ENCODE measurements at places on chromosomes 5 and 9.

DNA sequence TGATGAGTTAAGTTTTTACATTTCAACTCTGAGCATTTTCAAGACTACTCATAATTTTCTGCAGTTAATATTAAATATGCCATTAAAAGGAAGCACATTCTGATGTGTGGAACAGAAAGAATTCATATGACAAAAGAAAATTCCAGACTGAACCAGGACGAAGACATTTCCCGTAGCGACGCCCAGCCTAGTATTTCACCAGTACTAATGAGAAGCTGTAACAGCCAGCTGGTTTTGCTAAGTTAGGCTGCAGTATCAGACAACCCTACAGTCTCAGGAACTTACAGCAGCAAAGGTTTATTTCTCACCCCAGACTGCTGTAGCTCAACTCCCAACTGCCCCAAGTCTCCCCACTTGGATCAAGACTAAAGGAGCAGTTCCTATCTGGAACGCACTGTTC is 91.6 kb downstream of the TMEM174 start:
- DNase-seq: no peak

DNA sequence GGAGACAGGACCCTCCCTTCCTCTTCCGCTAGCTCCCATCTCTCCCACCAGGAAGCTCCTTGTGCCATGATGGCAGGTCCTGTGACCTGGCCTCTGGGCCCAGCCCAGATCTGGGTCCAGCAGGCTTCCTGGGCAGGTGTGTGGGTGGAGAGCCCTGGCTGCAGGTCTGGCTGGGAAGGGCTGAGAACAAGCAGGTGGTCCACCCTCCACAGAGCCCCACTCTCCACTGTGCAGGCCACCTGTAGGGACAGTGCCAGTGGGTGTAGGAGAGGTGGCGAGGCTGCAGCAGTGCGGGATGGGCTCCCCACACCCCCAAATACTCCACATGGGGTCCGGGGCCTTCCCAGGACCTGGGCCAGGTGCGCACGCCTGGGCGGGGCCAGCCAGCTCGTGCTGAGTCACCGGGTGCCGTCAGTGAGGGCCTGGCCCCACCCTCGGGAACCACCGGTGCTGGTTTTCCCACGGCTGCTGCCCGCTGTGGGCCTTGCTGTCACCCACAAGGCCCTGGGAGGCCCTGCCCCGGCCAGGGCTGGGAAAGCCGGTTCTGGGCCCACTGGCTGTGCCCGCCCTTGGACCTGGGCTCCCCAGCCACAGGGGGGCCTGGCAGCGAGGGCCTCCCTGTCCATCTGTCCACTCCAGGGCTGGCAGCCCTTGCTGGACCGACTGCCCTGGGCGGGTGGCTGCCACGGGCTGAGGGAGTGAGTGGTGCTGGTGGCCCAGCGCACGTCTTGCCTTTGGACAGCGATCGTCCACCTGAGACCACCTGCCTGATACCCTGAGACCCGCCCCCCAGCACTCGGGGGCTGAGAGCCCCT is 9.3 kb upstream of the NRARP start:
- DNase-seq: peak; percentile 34

DNA sequence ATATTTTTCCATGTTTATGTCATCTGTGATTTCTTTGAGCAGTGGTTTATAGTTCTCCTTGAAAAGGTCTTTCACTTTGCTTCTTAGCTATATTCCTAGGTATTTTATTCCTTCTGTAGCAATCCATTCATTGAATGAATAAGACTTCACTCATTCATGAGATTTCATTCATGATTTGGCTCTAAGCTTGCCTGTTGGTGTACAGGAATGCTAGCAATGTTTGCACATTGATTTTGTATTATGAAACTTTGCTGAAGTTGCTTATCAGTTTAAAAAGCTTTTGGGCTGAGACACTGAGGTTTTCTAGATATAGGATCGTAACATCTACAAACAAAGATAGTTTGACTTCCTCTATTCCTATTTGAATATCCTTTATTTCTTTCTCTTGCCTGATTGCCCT is 15.9 kb downstream of the RLN2 start:
- no peak for DNase-seq

DNA sequence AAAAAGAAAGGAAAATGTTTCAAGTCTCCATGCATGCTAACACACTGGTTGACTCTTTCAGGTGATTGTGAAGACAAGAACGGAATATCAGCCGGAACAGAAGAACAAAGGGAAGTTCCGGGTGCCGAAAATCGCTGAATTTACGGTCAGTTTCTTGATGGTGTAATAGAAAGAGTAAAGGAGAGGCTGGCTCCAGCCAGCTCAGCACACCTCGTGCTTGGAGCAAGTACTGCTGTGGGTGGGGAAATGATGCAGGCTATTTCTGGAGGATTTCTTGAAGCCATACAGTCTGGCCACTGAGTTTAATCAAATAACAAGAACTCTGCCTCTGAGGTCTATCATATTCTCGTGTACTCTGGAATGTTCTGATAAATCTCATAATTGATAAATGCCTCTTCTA is 18.7 kb downstream of the NSG2 start:
- no peak for DNase-seq

- DNase-seq: no peak
These were observed 30.3 kb upstream of the LCP2 start for GRCh38 chr5:170327829-170328228.

- DNase-seq: no peak
These were observed 57.7 kb downstream of the DCP2 start for GRCh38 chr5:113034182-113034773.

- DNase-seq: no peak
These were observed 75.0 kb upstream of the IZUMO3 start for GRCh38 chr9:24620741-24621140.

DNA sequence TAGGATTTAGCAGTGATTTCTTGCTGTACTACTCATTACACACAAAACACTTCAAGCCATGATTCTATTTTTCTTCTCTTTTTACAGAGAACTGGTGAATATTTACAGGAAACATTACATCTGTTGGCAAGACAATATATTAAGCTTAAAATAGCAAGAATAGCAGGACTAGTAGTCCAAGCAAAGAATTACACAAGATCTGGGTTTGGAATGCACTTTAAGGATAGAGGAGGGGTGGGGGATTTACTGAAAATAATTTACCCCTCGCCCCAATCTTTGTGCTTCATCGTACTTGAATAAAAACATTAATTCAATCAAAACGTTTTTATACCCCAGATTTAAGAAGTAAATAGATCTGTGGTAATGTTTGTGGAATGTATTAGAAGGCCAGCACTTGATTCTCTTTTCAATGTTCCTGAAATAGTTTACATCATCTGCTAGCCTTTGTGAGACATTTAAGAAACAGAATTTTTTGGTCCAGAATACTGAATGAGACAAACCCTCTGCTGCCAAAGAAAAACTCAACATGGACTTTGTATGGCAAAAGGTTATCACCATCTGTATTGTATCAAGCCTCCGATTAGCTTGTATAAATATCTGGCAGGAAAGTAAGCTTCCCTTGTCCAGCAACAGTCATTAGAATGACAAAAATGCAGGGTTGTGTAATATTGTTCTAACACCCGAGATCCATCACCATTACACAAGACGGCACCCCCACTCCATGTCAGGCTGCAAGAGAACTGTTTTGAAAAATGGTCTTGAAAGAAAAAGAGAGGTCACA is 23.8 kb downstream of the SVEP1 start:
- no peak for DNase-seq

DNA sequence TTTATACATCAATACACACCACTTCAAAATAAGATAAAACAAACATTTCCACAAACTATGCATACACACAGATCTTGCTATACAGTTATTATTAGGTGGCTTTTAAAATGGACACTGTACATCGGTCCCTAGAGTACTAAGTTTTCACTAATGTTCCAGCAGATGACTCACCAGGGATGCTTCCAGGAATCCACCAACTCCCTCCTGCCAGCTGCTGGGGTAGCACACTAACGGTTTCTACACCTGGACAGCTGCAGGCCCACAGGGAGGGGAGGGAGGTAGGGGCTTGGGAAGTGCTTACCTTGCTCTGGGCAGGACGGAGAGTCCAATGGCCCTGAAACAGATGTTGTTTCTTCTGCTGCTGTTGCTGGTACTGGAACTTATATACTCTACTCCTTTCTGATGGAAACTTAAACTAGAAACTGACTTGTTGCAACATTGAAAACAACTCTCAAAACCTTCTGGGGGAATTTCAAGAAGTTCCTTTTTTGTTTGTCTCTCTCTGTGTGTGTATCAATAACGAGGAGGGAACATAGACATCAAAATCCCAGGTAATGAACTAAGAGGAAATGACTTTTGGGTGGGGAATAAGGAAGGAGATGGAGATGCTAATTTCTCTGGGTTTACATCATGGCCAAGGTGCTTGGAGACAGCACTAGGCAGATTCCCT is at the start of gene IL12B:
Gene IL12B, minus strand, starts transcription at position 357 of the 670 bp plus-strand sequence. CDS start 3,705 bp downstream, outside the sequence.
- DNase-seq: no peak

DNA sequence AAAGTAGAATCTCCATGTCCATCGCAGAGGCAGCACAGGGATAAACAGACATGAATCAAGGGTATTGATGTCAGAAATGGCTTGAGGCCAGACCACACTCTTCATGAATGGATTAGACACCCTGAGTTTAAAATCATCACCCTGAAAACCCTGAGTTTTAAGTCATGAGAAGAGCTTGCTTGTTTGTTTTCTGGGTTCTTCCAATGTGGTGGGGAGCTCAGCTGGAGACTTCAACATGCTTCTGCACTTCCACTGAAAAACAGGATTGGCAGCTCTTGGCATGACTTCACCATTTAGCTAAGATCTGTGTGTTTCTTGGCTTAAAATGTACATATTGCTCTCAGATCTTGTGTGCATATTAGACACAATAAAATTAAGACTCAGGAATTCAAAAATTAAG is 9.8 kb downstream of the GCNT4 start:
- DNase-seq: no peak

- DNase-seq: no peak
These were observed 25.2 kb upstream of the SYNPO start for GRCh38 chr5:150615141-150615699.

GRCh38 chr9:70283848-70284247 is 25.1 kb downstream of the SMC5 start:
- no peak for DNase-seq

- no peak for DNase-seq
These were observed 37.1 kb downstream of the PPARGC1B start for GRCh38 chr5:149767281-149767550.

GRCh38 chr5:157582731-157583620 is 7.4 kb upstream of the ADAM19 start:
- no peak for DNase-seq

GRCh38 chr5:121199216-121199999 is 652.3 kb upstream of the FTMT start:
- no peak for DNase-seq

DNA sequence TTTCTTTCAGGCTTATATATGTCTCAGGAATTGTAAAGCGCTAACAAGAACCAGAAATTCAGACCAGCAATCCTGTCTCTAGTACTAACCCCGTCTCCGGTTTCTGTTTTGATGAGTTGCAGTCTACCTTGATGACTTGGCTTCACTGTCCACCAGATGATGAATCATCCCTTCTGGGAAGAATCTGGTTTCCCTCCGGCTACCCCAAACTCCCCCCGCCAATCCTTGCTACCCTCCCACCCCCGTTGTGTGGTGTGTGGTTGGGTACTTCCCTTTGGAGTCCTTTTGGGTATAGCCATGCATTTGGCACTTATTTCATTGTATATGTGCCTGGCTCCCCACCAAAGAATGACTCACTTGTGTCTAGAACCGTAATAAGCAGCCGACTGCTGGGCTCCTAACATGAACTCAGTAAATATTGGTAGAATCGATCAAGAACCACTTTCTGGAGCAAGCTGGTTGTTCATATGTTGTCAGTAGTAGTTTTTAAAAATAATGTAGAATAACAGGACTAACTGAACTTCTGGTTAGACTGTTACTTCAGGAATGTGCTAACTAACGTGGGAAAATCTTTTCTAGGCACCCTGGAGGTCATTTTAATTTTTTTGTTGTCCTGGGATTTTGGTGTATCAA is 8.3 kb upstream of the TGFBI start:
- DNase-seq: no peak

GRCh38 chr9:120944434-120944843 is 17.8 kb upstream of the TRAF1 start:
- no peak for DNase-seq

- no peak for DNase-seq
These were observed 93.1 kb upstream of the DHFR start for GRCh38 chr5:80747922-80748321.

GRCh38 chr9:1732670-1733069 is 282.5 kb upstream of the SMARCA2 start:
- DNase-seq: no peak

- no peak for DNase-seq
These were observed 320.0 kb downstream of the ENC1 start for GRCh38 chr5:74320526-74320925.

GRCh38 chr5:38666668-38667498 is 110.4 kb upstream of the LIFR start:
- DNase-seq: no peak

DNA sequence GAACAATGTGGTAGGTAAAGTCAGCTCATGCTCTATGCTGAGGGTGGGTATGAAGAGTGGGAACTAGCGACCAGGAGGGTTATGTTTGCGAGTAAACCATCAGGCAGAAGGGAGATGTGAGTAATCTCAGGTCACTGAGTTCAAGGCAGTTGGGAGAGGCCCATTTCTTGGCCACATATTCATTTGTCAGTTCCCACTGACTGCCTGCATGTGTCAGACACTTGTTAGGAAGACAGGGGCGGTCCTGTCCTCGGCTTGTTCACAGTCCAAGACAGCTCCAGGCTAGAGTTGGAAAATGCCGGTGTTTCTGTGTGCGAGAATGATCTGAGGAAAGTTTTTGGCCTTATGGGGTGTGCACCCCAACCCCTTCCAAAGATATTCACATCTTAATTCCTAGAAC is 48.6 kb upstream of the GDNF start:
- no peak for DNase-seq

DNA sequence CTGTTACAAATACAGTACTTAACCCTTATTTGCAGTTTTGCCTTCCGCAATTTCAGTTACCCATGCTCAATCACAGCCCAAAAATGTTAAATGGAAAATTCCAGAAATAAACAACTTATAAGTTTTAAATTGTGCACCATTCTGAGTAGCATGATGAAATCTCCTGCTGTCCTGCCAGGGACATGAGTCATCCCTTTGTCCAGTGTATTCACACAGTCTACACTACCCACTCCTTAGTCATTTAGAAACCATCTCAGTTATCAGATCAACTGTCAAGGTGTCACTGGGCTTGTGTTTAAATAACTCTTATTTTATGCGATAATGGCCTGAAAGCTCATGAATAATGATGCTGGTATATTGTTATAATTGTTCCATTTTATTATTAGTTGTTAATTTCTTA is 95.8 kb downstream of the PLCXD3 start:
- no peak for DNase-seq

DNA sequence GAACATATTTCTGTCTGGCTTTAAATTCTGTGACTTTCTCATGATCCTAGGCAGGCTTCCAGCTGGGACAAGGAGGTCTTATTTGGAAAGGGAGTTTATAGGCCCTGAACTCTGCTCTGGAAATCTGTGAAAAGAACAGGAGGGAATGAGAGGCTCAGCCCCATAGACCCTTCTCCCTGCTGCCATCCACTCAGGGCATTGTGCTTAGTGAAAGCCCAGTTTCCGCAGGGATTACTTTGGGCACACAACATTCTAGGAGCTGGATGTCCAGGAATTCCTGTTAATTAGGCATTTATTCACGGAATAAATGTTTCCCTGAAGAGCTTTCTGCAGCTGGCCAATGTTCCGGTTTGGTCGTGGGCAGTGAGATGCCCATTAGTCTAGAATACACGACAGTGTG is 32.7 kb upstream of the COL15A1 start:
- no peak for DNase-seq
